Ammon's horn (tissue), 1 donor: ENCODE measurements at places on chromosomes 5 and 9.
A peak's percentile ranks its signal among the peaks of the same experiment; 100 is the strongest.

DNA sequence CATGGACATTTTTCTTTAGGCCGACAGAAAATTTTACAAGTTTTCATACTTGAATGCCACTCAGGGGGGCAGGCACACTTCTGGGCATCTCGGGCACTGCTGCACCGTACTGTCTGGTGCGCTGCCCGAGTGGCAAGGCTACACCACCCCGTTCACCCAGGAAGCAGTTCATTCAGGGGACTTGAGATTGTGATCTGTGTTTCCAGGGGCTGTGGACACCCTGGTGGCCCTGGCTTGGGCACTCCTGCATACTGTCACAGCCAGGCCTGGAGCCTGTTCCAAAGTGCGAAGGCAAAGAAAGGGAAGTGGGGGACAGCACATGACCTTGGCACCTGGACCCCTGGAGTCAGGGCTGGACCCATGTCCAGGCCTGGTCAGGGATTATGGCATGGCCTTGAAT, 197.6 kb downstream of the PAX5 start:
- DNase-seq, result no peak

- no peak for DNase-seq
Measured at GRCh38 chr9:110320651-110321445, 16.8 kb downstream of the TXNDC8 start.

DNA sequence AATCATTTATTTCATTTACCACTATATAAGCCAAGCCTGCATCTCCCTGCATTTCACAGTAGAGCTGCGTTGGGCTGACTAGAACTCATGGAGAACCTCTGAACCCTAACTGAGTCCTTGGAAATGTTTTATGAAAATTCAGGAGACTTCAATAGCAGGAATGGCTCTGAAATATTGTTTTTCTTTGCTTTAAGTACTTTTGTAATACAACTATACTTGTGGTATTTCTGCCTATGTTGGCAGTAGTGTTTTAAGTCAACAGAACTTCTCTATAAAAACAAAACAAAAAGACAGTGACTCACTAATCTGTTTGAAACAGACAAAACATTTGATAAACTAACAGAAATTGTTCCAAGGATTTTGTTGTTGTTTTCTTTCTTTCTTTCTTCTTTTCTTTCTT, 489.2 kb upstream of the MEF2C start:
- DNase-seq, result no peak

DNA sequence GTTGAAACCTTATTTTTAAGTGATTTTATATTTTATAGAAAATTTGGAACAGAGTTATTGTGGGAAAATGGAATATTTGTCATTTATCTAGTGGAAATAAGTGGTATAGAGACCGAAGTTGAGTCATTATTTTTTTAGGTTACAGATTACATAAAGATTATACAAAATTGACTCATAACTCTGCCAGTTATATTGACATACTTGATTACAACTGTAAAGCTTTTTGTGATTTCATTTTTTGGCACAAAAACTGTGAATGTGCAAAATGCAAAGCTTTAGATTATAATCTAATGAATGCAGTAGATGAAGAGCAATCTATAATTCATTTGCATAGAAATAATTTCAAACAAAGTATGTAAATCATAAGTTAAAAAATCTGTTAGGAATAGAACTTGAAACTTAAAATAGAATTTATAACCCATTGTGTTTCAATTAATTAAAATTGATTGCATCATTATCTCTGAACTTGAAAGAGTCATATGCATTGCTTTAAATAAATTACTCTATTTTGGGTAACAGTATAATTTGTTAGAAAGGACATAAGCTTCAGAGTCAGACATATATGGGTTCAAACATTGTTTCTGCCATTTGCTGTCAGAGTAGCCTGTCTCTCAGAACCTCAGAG, 280.4 kb downstream of the FER start:
- DNase-seq, result no peak

DNA sequence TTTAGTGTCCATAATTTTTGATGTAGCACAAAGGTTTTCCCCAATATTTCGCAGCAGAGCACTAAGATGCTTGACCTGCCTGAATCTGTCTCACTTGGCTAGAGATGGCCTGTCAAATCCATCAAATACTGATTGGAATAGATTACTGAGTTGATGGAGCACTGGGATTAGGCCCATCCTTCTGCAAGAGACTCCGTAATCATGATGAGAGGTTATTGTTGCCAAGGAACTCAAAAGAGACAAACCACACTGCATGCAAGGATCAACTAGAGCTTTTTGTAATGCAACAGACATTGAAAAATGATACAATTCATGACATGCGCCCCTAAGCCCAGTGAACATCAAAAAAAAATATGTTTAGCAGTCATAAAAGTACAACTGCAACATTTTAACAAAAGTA, 585.3 kb upstream of the GRAMD2B start:
- DNase-seq, result no peak

DNA sequence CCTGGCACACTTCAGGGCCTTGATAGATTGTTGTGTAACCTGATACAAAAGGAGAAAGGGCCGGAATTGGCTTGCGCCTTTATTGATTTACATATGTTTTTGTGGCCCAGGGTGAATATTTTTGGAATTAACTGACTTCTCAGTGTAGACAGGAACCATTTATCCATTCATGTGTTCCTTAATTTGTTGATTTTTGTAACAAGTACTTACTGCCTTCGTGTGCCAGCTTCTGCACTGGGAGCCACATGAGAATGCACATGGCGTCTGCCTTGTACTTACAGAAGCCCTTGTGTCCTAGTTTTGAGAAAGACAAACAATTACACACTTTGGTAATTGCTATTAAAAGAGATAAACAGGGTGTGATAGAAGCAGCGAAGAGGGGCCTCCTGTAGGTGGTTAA, 26.4 kb downstream of the EHMT1 start:
- DNase-seq, result no peak

- DNase-seq, result no peak
Measured at GRCh38 chr5:135276151-135276550, 122.9 kb downstream of the MACROH2A1 start.

DNA sequence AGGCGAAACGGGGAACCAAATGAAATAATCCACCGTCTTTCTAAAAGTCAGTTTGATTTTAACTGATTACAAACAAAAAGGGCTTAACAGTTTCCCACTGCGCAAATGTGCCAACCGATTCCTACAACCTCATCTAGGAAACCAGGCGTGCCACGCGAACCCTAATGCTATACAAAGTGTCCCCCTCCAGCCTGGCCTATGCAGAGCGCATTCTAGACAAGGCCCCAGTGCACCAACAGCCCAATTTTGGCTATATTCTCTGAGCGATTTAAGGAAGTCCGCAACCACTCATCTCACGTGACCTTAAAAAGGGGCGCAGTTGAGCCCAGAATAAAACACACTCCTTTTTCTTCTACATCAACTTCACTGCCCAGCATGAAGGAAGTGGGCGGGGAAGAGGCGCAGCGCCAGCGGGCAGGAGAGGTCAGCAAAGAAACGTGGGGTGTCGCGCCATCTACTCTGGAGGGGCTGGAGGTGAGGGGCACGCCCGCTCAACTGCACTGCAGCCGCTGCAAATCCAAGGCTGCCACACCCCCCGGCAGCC, 779 bp downstream of the FAM13B start:
- DNase-seq, result peak; percentile 76

DNA sequence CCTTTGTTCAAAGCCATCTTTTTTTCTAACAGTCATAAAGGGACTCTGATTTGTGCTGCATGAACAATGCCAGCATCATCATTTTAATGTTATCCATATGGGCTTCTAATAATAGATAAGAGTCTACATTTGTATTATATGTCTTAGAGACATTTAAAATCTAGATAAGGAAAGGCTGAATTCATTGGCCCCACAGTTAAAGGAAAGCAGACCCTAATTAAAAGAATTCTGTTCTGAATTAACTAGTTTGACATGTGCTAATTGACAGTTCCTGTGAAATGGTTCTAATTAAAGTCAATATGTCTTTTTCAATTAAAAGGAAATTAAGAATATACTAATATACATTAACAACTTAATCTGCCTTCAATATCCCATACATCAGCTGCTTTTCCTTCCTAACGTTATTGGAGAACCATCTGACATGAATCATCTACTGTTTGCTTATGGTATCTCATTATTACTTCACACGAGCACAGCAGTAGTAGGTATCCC, 104.7 kb downstream of the NR2F1-AS1 start:
- no peak for DNase-seq

DNA sequence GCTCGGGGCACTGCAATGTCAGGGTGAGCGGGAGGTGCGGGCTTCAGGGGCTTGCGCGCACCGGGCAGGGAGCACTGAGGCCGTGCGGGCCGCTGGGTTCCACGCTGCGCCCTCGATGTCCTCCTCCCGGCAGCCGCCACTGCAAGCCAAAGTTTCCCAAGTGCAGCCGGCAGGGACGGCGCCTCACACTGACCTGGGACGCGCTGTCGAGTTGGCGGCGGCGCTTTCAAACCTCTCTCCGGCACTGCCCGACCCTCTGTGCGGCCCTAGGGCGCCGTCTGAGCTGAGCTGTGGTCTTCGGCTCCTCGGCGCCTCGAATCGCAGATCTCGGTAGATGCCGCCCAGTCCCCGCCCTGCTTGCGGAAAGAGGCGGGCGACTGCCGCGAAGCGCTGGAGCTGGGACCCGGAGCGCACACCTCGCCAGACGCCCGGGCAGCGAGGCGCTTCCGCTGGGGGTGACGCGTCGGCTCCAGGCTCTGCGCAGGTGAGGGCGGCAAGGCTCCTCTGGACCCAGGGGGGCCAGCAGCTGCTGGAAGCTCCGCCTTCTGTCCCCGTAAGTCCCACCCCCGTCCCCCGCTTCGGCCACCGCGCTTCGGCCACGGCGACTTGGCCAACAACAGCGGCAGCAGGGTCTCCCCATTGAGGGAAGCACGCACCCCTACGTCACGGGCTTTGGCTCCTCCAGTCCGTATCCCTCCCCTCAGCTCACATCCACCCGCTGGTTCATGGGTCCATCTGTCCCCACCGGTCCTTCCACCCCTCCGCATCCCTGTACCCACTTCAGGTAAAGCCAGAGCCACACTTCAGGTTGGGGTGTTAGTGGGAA, at the start of gene ANKRD34B:
ANKRD34B (minus strand) TSS at position 320 of the 826 bp plus-strand sequence. CDS start 10,261 bp downstream, outside the sequence.
- DNase-seq, result no peak

DNA sequence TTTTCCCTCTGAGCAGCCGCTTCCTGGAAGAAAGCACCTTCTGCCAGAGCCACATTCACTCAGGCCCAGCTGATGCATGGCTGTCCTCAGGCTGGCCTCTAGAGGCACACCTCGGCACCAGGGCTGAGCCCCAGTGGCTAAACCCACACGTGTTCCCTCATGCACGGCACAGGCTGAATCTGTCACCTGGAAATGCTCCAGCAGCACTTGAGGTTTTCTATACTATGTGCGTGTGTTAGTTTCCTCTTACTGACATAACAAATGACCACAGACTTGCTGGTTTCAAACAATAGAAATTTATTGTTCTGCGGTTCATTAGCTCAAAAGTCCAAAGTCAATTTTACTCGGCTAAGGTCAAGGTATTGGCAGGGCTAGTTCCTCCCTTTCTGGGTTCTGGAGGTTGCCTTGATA, 141.4 kb downstream of the LRRC70 start:
- no peak for DNase-seq

GRCh38 chr9:18923167-18923566, 109.8 kb downstream of the SAXO1 start:
- DNase-seq, result no peak

DNA sequence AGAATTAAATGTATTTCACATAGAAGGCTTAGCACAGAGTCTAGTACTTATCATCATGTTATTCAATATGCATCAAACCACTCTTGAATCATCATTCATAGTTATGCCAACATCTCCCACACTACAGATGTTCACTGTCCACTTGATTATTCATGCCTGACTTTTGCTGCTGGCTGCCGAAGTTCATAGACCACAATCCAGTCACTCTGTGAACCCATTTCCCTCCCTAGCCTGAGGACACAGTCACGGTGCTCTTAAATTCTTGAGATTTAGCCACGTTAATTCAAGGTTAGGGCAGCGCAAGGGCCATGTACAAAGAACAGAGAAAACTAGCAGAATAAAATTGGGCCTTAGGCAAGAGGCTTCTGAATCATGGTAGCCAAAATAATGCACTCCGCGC, 32.4 kb downstream of the ABCA1 start:
- no peak for DNase-seq

DNA sequence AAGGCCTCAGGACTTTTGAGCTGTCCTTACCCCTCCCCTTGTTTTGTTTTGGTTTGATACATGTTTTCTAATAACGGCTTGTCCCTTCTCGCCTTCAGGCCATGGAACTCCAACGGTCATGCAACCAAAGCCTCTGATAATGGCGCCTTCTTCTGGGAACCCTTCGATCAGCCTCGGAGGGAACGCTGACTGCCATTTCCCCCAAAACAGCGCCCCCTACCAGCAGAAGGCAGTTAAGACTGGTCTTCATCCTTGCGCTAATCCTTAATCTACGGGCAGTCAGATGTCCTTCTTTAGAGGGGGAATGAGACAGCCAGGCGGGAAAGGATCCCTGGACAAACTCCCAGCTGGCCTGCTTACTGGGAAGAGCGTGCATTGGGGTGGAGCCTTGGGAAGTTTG, 276.6 kb downstream of the ICE1 start:
- DNase-seq, result no peak

DNA sequence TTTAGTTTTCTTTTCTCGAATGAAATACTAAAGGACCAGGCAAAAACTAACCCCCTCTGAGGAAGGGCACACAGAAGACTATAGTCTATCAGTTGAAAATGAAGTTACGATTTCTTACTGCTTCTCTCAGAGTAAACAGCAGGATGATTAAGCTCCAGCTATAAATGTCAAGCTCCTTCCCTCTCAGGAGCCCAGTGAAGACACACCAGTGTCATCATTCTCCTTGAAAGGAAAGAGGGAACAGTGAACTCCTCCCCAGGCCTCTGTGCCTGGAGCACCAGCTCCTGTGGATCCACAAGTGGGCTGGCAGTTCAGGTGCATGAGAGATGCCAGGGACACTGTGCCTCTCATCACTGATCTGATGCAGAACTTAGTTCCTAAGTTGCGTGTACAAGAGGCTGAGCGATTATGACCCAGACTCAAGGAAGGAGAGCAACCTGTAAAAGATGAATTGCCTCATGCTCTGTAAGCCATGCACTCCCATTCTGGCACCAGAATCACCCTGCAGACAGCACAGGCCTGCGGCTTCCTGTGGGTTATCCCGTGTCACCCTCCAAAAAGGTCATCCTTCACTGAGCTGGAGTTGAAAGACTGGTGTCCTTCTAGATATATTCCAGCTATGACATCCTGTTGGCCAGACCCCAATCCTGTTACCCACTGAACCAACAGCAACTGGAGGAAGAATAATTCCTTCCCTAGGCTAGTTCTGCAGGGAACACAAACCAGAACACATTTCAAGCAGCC, 394.0 kb downstream of the SEMA5A start:
- no peak for DNase-seq

GRCh38 chr5:142421621-142422397, 97.0 kb upstream of the SPRY4 start:
- DNase-seq, result no peak

DNA sequence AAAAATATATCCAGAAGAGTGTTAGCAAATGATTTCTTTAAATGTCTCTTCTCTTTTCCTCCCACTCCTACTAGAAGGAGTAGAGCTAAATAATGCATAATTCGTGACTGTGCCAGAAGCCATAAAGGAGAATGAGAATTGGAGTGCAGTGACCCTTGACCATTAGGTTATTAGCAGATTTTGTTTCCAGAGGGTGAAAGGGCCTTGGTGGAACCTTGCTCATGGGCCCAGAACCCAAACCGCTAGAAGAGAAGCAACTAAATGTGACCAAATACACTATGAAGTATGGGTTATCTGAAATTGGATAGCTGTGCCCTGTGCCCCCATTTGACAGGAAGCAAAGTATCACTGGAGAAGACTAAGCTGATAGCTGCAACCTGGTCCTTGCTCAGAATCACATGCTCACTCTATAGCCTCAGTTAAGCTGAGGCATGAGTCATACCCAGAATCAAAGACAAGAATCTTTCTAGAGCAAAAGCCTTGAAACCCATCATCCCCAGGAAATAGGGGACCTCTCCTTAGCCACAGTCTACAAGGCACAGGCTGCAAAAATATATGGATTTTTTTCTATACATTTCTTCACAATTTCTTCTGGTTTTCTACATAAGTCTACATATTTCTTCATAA, 36.3 kb downstream of the CAPSL start:
- no peak for DNase-seq
